Peyer's patch (tissue), 4 donors: ENCODE measurements at places on chromosomes 7 and 10.

GRCh38 chr7:78018641-78019446, 220.3 kb downstream of the PHTF2 start:
- peak overlapping the region; percentile 38 for H3K4me3 ChIP-seq
- peaks cover 14% of the 10 kb centered on the region for H3K4me1 ChIP-seq
- H3K27me3 ChIP-seq, result no peaks in the 10 kb centered on the region
- DNase-seq, result peak; percentile 16
- H3K27ac ChIP-seq, result peak overlapping the region; percentile 82

- H3K36me3 ChIP-seq, result no peaks in the 10 kb centered on the region
- H3K27ac ChIP-seq, result no peak overlapping the region
- no peaks in the 10 kb centered on the region for H3K27me3 ChIP-seq
- DNase-seq, result no peak
- no peak overlapping the region for H3K4me3 ChIP-seq
Observed at GRCh38 chr10:81603106-81603620, 271.8 kb upstream of the NRG3 start.

GRCh38 chr7:24597014-24597413, 23.8 kb downstream of the PALS2 start:
- H3K36me3 ChIP-seq, result no peaks in the 10 kb centered on the region
- H3K27ac ChIP-seq, result no peak overlapping the region
- no peak overlapping the region for H3K4me3 ChIP-seq
- no peaks in the 10 kb centered on the region for H3K4me1 ChIP-seq
- H3K27me3 ChIP-seq, result no peaks in the 10 kb centered on the region
- no peak for DNase-seq

- H3K27ac ChIP-seq, result no peak overlapping the region
- H3K27me3 ChIP-seq, result no peaks in the 10 kb centered on the region
- no peaks in the 10 kb centered on the region for H3K4me1 ChIP-seq
- no peaks in the 10 kb centered on the region for H3K36me3 ChIP-seq
Observed at GRCh38 chr10:103643381-103643780, 149.9 kb downstream of the NEURL1 start.

DNA sequence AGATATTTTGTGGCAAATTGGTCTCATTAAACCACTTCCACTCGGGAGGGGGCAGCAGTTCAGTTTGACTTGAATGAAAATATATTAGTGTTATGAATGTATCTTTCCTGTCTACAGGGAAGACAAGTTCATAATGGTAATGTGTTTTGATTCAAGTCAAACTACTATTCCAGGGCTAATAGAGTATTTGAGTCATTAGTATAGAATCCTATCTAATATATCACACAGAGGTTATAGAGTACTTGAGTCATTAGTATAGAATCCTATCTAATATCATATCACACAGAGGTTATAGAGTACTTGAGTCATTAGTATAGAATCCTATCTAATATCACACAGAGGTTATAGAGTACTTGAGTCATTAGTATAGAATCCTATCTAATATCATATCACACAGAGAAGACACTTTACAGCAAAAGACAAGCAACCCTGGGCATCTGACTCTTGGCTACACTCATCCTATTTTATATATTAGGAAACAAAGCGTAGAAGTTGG, 199.7 kb upstream of the MAGI2 start:
- no peak for DNase-seq
- H3K27ac ChIP-seq, result no peak overlapping the region
- no peak overlapping the region for H3K4me3 ChIP-seq

DNA sequence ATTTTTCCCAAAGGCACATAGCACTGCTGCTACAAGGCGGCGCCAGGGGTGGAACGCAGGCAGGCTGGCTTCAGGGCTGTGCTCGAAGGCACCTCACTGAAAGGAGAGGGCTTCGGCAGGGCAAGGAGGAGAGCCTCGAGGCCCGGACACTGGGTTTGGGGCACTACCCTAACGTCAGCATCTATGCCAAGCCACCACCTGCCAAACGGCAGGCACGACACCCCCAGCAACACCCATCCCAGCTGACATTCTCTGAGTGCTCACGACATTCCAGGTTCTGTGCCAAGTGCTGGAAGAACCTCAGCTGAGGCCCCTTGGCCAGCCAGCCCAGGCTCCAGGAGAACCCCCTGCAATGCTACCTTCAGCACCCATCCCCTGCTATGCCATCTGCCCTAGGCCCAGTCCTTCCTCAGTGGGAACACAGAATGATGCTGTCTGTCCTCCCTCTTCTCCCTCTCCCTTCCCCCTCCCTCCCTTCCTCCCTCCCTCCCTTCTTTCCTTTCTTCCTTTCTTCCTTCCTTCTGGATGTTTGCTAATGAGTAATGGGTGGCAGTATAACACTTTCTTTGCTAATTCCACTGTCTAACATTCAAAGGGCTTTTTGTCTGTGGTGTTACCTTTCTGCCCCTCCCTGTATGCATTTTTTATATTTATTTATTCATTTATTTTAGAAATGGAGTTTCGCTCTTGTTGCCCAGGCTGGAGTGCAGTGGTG, 24.3 kb downstream of the ZCCHC24 start:
- H3K27ac ChIP-seq, result no peak overlapping the region
- no peaks in the 10 kb centered on the region for H3K36me3 ChIP-seq
- H3K27me3 ChIP-seq, result no peaks in the 10 kb centered on the region

DNA sequence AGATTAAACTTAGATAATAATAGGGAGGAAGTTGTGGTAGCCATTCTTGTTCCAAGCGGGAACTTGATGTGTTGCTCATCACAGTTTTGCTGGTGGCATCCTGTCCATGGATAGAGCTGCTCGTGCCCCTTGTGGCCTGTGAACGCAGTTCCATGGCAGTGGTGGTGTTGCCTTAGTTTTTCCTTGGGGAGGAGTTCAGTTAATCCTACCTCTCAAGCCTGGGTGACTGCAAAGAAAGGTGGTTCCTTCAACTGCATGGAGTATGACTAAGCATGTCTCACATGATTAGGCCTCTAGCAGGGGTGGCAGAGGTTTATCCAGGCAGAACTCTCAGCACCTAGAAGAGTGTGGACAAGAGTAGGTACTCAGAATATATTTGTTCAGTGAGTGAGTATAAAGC, 99.7 kb downstream of the MAPK8 start:
- H3K4me1 ChIP-seq, result no peaks in the 10 kb centered on the region
- H3K27me3 ChIP-seq, result no peaks in the 10 kb centered on the region
- no peak overlapping the region for H3K4me3 ChIP-seq

GRCh38 chr10:71255808-71256660, 43.7 kb downstream of the UNC5B start:
- peak overlapping the region; percentile 12 for H3K4me3 ChIP-seq
- peaks cover 73% of the 10 kb centered on the region for H3K4me1 ChIP-seq
- H3K36me3 ChIP-seq, result no peaks in the 10 kb centered on the region
- no peaks in the 10 kb centered on the region for H3K27me3 ChIP-seq
- no peak overlapping the region for H3K27ac ChIP-seq

- H3K4me3 ChIP-seq, result no peak overlapping the region
- no peak for DNase-seq
- H3K27ac ChIP-seq, result no peak overlapping the region
- no peaks in the 10 kb centered on the region for H3K4me1 ChIP-seq
- H3K36me3 ChIP-seq, result no peaks in the 10 kb centered on the region
Observed at GRCh38 chr10:88156341-88156740, 292.9 kb downstream of the PTEN start.

- no peaks in the 10 kb centered on the region for H3K4me1 ChIP-seq
- no peaks in the 10 kb centered on the region for H3K36me3 ChIP-seq
- H3K27ac ChIP-seq, result no peak overlapping the region
- H3K4me3 ChIP-seq, result no peak overlapping the region
- no peaks in the 10 kb centered on the region for H3K27me3 ChIP-seq
- DNase-seq, result no peak
Observed at GRCh38 chr7:56188376-56188775, 72.2 kb upstream of the NUPR2 start.
